ENCODE measurements at places on chromosomes 3 and 15.

- DNase-seq = no peak
Measured at GRCh38 chr3:157373783-157374182, 62.9 kb upstream of the PTX3 start.

- DNase-seq = no peak
Measured at GRCh38 chr3:123571264-123571972, 13.4 kb downstream of the HACD2 start.

DNA sequence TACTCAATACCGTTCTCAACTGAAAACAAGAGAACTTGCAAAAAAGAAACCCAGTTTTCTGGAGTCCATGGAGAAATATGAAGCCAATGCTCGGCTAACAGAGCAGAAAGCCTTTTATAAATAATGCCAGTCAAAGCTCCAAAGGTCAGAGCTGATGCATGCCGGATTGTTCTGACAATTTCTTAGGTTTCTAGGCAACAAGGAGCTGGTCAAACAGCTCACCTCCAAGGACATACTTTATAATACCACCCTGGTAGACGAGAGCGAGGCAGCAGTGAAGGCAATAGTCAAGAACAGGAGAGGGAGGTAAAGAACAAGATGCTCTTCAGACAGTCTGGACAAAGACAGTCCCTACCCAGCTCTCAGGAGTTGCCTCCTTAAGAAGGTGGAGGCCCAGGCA lies 111.1 kb downstream of the UBE3A start:
- no peak for DNase-seq

GRCh38 chr3:94092086-94092485 lies 29.2 kb downstream of the NSUN3 start:
- no peak for DNase-seq

GRCh38 chr3:73681610-73682009 lies 56.9 kb upstream of the PDZRN3 start:
- DNase-seq = no peak

DNA sequence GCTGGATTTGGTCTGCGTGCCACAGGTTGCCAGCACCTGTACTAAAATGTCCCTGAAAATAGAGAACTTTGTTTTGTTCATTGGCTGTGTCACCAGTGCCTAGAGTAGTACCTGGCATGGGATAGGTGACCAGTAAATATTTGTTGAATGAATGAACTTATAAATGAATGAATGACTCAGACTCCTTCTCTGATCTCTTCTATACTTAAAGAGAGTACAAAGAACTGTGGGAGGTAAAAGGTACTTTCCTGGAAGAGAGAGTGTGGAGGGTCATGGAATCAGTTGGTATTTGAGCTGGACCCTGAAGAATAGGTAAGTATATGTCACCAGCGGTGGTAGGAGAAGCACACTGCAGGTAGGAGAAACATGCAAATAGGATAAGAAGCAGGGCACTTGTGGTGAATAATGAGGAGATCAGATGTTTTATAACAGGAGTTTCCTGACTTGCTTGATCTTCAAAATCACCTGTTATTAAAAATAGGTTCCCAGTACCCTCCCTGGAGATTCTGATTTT lies 149.4 kb downstream of the LPP start:
- no peak for DNase-seq

- DNase-seq = no peak
Measured at GRCh38 chr3:177606891-177607290, 409.6 kb upstream of the TBL1XR1 start.

GRCh38 chr3:152458376-152459117 lies 189.8 kb downstream of the MBNL1 start:
- no peak for DNase-seq

- no peak for DNase-seq
Measured at GRCh38 chr15:78440375-78441373, 2.7 kb downstream of the IREB2 start.

GRCh38 chr3:117801912-117802239 lies 1092.3 kb downstream of the TUSC7 start:
- DNase-seq = no peak

GRCh38 chr3:30476368-30477084 lies 129.9 kb upstream of the TGFBR2 start:
- DNase-seq = no peak

- no peak for DNase-seq
Measured at GRCh38 chr15:63501256-63502089, 2.9 kb upstream of the USP3 start.

GRCh38 chr3:183493296-183494045 lies 62.0 kb downstream of the KLHL6 start:
- DNase-seq = no peak

GRCh38 chr3:109924196-109924595 lies 586.9 kb upstream of the DPPA4 start:
- no peak for DNase-seq

DNA sequence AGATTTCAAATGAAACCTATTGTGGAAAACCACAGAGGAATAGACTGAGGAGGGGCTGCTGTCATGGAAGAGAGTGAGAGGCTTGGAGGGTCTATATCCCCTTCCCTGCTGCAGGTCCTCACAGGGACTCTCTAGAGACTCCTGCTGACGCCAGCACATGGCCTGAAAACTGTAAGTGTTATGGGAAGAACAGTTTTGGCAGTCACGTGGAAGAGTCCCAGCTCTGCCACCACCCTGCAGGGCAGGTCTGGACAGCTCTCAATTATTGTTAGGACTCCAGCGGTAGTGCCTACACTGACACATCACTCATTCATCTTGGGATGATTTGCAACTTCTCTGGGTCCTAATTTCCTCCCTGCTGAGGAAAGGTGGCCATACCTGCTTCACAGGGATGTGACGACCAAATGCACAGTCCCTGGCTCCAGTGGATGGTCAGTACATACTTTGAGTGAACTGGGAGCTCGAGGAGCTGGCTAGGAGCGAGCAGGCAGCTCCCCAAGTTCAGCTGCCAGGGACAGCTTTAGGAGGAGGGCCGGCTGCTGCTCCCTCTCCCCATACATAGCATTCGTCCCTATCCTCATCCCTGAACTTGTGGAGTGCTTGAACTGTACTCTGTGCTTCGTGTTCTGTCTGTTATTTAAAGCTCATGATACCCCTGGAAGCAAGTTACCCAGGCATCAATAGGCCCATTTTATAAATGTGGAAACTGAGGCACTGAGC lies 49.2 kb downstream of the CTXND1 start:
- no peak for DNase-seq

DNA sequence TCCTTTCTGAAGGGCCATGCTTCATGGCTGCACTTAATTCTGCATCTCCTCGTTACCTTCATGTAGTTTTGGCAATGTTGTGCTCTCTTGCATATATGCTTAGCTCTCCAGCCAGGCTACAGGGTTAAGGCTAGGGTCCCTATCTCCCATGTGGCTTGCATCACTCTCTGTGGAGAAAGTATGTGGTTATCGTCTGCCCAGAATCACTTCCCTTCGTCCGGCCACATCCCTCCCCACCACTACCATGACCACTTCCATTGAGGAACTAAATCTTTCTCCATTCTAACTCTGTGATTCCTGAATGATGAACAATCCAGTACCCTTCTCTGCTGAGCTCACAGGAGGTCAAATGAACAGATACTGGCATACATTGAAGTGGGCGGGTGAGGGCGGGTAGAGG lies 34.0 kb downstream of the WWTR1 start:
- no peak for DNase-seq

DNA sequence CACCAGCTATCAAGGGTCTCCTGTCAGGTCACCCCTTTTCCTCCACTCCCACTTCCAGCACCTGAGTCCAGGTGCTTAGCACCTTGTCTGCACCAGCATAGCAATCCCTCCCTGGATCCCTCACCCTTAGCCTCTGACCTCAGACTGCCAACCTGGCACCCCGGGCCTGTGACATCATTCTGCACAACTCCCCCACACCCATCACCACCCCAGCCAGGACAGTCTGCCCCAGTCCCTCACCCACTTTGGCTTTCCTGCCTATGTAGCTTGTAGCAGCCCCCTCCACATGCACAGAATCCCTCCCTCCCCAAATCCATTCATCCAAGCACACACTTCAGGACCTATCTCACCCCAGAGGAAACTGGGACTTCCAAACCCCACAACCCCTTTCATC lies 819 bp upstream of the PLXNB1 start:
- no peak for DNase-seq

DNA sequence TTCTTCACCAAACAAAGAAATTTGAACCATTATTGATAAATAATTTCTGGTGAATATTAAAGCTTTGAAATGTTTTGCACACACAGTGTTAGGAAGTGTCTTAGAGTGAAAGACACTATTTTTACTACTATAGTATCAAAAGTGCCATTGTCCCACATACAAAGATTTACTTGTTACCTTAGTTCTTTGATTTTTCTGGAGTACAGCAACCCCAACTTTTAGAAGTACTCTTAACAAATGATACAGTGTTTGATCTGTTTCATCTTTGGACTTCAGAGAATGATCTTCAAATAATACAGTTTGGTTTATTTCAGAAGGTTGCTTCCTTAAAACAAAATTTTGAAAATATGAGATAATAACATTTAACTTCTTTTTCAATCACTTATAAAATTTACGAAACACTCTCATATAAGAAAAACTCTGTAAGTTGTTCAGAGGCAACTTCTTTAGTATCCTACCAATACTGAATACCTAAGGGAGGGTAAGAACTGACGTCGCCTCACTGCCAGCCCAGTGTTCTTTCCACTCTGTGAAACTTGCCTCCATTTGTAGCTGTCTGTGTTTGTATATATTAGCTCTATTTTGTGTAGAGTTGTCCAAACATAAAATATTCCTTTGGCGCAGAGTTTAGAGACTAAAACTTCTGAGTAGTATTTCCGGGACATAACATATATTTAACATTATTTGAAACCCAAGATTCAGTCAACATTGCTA lies 464.2 kb downstream of the LPP start:
- DNase-seq = no peak

- no peak for DNase-seq
Measured at GRCh38 chr3:23822559-23822958, 16.8 kb downstream of the UBE2E1 start.

- no peak for DNase-seq
Measured at GRCh38 chr15:76197703-76198455, 113.4 kb downstream of the ETFA start.

GRCh38 chr15:65069179-65069578 lies 1.4 kb upstream of the RASL12 start:
- DNase-seq = no peak

DNA sequence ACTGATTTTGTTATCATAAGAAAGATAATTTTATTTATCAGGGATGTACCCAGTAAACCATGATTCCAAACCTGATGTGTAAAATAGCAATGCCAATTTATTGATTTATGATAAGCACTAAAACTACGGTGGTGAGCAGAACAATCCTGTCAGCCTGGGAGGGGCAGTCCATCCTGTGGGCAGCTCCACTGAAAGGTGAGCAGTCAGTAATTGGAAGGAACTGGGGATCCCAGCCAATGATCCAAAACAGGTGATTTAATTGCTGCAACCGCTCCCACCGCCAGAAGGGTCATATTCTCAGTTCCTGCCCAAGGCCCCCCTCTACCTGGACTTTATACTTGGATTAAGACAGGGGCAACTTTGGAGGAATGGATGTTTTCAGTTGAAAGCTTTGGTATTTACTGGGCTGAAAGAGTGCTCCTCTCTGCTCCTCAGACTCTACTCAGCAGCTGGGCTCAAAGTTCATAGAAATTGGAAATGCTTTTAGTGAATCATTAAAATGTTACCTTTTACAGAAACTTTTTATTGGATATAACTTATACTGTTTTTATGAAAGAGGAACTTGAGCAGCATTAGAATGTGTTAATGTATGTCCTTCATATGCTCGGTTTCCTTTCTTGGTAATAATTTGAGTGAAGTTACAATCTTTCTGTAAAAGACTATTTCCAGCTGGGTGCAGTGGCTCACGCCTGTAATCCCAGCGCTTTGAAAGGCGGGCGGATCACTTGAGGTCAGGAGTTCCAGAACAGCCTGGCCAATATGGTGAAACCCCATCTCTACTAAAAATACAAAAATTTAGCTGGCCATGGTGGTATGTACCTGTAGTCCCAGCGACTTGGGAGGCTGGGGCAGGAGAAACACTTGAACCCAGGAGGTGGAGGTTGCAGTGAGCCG lies 198.6 kb upstream of the IL12A start:
- DNase-seq = no peak

GRCh38 chr3:81274671-81275070 lies 486.8 kb downstream of the GBE1 start:
- no peak for DNase-seq

- DNase-seq = no peak
Measured at GRCh38 chr15:83905556-83906273, 251.8 kb downstream of the ADAMTSL3 start.

- no peak for DNase-seq
Measured at GRCh38 chr3:55807210-55807609, 320.1 kb upstream of the WNT5A start.

- no peak for DNase-seq
Measured at GRCh38 chr3:57943525-57944495, 64.4 kb upstream of the FLNB start.

GRCh38 chr3:46889381-46890110 lies 12.0 kb downstream of the PTH1R start:
- DNase-seq = no peak

- DNase-seq = no peak
Measured at GRCh38 chr3:56938530-56938929, 121.9 kb upstream of the SPATA12 start.
